ENCODE measurements at places on chromosomes 13 and 19.

GRCh38 chr13:99299920-99300341 is 7.3 kb downstream of the GPR183 start:
- DNase-seq: no peak

DNA sequence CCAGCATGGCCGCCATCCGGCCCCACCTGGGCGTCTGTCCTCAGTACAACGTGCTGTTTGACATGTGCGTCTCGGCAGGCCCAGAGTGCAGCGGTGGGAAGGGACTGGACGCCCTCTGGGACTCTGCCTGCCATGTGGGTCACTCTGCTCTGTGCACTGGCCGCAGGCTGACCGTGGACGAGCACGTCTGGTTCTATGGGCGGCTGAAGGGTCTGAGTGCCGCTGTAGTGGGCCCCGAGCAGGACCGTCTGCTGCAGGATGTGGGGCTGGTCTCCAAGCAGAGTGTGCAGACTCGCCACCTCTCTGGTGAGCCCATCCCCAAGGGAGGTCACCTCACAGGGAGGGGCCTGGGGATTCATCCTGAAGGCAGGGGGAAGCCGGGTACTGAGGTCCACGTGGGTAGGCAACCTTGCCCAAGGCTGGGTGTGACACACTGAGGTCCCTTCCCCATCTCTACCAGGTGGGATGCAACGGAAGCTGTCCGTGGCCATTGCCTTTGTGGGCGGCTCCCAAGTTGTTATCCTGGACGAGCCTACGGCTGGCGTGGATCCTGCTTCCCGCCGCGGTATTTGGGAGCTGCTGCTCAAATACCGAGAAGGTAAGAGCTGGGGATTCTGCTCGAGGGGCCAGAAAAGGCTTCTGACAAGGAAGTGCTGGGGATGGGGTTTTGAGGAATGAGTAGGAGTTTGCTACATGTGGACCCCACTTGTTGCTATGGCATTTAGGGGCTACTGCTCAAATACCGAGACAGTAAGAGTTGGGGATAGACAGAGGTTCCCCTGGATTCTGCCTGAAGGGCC is 11.3 kb downstream of the ABCA7 start:
- no peak for DNase-seq

- no peak for DNase-seq
Measured at GRCh38 chr19:4294389-4294788, 7.8 kb downstream of the TMIGD2 start.

GRCh38 chr19:10687518-10688288 is 13.5 kb upstream of the QTRT1 start:
- no peak for DNase-seq

GRCh38 chr19:44142059-44142433 is 692 bp downstream of the ZNF234 start:
- DNase-seq: no peak

DNA sequence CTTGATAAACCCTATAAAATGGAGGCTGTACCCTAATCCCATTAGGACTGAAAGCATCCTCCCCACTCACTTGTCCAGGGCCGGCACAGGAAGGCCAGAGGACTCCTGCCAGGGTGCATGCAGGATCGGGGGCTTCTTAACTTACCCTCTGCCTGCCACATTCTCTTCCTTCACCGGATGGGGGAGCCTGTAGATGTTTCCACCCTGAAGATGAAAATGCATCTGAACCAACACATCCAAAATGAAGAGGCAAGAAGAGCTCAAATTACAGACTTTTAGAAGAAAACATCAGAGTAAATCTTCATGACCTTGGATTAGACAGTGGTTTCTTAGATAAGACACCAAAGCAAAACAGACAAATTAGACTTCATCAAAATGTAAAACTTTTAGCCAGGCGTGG is 25.9 kb upstream of the NAPA start:
- no peak for DNase-seq

GRCh38 chr13:107788464-107789165 is 426.7 kb downstream of the LIG4 start:
- no peak for DNase-seq

DNA sequence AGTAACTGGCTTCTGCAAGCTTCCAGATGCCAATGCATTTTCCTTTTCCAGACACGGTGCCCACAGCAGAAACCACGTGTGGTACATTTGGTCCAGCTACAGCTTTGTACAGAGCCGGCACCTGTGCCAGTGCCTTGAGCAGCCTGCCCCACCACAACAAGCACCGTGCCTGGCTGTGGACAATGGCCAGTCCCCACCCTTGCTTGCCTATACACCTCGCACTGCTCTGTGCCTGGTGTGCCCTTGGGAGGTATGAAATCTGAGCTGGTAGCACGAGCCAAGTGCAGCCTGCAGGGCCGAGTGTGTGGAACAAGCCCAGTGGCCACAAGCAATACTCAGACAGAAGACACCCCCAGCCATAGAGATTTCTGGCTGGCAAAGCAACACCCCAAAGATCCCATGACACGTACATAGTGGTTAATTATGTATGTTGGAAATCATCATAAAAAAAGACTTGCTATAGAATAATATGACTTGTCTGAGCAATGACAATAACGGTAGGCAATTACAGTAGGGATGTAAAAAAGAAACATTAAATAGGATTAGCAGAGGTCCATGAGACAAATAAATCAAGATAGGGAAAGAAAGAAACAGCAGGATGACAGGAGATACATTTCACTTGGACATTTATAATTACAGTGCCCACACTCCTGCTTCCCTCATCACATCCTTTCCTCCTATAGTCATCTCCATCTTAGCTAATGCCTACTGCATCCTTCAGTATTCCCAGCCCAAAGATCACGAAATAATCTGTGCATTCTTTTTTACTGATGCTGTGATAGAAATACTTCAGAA is 1399.5 kb downstream of the PCDH9 start:
- DNase-seq: no peak

DNA sequence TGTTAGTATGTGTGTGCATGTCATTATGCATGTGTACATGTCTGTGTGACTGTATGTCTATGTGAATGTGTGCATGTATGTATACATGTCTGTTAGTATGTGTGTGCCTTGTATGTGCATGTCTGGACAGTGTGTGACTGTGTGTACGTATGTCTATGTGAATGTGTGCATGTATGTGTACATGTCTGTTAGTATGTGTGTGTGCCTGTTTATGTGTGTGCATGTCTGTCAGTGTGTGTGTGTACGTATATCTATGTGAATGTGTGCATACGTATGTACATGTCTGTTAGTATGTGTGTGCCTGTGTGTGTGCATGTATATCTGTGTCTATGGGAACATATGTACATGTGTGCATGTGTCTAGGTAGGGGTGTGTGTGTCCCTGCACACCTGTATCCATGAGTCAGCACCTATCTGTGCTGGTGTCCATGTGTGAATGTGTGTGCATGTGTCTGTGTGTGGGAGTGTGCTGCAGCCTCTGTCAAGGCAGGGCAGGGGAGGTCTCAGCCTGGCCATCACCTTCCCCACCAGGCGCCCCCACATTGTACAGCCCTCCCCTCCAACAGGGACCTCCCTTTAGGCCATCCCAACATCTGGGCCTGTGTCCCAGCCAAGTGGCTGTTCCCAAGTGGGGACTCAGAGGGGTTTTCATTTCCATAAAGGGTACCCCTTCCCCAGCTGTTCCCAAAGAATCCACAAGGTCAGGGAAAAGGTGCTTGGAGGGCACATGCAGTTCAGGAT is 4.4 kb downstream of the GAS6 start:
- no peak for DNase-seq

DNA sequence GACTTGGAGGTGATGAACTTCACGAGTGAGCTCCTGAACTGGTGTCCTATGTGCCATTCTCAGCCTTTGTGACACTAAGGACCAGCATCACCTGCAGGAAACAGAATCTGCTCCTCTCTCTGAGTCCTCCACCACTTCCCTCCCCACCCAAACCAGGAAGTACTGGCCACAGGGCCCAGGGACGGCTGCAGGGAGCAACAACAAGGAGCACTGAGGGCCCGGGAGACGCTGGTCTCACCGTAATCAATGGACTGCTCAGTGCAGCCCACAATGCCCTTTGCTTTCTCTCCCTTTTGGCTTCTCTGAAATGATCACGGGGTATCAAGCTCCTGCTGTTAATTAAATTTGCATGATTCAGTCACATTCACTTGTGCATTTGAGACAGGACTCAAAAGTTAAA is 18.6 kb downstream of the PEPD start:
- no peak for DNase-seq

- DNase-seq: no peak
Measured at GRCh38 chr19:42363614-42364346, 26.3 kb downstream of the CNFN start.

DNA sequence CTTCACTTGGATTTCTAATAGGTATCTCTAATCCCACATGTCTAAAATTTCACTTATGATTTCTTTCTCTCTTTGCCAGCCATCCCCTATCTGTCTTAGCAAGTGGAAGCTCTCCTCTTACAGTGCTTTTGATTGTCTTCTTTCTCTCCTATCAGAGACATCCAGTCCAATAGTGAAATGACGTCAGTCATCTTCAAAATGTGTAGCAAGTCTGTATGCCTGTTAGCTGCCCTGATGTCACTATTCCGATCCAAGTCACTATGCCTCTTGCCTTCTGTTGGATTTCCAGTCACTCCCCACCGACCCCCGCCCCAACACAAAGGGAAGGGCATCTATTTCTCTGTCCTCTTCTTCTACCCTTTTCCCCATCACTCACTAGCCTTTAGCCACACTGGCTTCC is 96.4 kb downstream of the WASF3 start:
- no peak for DNase-seq

- no peak for DNase-seq
Measured at GRCh38 chr13:32647926-32648325, 61.7 kb downstream of the PDS5B start.

GRCh38 chr19:28898249-28898648 is 314.7 kb downstream of the UQCRFS1 start:
- DNase-seq: no peak

- DNase-seq: no peak
Measured at GRCh38 chr19:33388725-33389420, 15.4 kb downstream of the CEBPG start.

DNA sequence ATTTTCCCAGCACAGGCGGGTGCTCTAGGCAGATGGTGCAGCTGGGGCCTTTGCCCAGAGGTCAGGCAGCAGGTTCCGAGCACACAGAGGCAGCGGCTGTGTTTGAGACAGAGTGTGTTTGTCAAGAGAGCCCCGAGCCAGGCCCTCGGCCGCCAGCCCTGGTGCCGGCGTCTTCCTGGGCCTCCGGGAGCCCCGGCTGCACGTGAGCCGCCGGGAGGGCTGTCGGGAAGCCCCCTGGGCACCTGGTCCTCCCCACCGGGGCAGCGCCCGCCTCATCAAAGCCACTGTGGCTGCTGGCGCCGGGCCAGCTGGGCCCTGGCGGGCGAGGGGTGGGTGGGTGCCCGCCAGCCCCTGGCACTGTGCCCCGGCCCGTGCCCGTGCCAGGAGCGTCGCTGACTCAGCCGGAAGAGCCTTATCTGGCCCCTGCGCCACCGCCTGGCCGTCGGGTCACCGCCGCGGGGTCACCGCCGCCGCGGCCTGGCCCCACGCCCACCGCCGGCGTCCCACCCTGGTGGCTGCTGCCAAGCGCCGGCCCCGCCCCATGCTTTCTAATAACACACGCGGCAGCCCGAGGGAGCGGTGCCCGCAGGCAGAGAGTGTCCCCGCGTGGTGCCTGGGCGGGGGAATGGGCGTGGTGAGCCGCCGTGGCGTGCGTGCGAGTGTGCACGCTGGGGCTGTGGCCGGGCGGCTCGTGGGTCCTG is 14.9 kb downstream of the ARID3A start:
- DNase-seq: peak; percentile 59

DNA sequence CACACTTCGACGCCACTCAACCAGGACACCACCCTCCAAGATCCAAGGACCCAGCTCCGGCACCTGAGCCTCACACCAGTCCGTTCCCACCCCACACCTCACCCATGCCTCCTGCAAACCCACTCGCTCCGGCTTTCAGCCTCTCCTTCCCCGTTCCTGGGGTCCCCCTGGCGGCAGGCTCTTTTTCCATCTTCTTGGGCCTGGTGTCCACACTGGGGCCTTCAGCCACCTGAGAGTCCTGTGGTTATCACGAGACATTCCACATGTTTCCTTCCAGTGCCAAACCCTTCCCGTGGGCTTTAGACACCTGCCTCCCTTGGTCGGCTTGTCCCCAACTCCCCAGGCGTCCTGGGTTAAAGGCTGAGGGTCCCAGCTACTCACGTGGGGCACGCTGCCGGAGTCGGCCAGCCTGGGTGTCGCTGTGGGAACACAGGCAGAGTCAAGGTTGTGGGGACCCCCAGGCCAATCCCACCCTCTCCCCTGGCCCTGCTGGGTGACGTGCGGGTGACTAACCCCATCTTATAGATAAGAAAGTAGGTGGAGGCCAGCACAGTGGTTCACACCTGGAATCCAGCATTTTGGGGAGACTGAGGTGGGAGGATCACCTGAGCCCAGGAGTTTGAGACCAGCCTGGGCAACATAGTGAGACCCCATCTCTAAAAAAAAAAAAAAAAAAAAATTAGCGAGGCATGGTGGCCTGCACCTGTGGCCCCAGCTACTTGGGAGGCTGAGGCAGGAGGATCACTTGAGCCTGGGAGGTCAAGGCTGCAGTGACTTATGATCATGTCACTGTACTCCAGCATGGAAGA is 1.9 kb downstream of the JSRP1 start:
- no peak for DNase-seq

DNA sequence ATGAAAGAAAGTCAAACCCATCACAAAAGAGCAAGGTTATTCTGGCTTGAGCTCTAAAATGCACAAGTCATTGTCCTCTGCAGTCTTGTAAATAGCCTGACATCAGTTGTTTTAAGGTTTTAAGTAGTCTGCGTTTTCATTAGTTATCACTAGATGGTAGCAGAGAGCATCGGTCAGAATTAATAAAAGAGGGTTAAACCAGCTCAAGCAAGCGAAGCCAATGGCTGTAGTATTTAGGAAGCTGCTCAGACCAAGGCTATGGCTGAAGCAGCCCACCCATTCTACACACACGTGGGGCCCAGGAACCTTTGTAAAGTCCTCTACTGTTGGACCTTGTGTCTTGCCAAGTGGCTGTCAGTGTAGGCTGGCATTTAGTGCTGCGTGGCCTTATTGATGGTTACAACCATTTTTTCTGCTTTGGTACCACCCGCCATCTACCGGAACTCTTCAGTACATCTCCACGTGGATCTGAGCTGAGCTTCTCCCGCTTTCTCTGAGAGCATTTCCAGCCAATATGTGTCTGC is 13.3 kb upstream of the ZNF57 start:
- DNase-seq: peak; percentile 19

DNA sequence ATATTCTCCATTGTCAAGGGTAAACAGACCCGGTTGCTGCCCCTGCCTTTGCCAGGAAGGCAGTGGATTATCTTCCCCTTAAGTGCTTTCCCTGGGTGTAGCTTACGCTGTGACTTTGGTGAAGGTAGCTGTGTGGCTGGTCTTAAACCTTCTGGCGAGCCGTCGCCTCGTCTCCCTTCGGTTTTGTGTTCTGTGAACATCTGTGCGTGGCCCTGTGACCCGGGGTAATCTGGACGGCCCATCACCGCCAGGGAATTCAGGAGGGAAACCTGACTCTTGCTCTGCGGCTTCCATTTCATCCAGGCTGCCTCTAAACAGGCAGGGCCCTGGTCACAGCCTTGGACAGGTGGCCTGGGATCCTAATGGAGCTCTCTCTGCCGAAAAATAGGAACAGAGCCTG is 78.7 kb downstream of the SHISA2 start:
- DNase-seq: no peak

GRCh38 chr19:18789883-18790565 is 1.1 kb downstream of the COMP start:
- DNase-seq: no peak

All from tibial nerve (tissue), 4 donors.